ENCODE measurements at places on chromosomes 6 and 20. TPM values are rescaled to one million over a fixed set of nuclear protein-coding genes. Genes with fewer than 3 reads are reported as not detected.

DNA sequence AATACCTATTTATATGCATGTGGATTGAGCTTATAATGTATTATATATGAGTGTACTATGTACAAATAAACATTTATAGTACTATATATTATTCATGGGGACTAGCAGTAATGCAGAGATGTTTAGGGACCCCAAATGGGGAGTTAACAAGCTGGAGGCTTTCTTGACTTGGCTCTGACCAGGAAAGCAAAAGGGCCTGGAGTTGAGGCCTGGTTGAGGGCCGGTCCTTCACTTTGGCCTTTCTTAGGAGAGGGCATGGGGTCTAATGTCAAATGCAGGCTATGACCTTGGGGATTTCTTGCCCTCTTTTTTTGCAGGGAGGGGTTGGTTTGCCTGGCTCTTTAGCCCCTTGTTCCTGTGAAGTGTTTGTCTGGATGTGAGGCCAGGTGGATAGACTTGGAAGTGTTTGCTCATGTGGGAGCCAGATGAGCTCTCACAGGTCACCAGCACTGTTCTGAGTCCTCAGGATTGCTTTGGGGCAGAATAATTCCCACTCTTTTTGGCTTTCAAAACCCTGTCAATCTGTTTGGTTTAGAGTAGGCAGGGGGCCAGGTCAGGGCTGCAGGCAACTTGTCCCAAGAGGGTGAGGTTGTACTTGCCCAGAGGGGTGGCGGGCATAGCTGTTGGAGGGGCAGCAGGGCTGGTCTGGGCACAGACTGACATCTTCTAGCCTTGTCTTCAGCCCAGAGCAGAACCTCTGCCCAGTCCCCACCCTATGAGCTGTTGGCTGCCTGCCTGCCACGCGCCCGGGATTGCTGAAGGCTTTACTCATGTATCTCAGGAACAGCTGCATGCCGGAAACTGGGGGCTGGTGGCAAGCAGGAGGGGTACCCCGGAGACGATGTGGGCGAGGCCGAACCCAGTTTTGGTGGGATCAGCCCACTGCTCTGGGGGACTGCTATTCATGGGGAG is 14.6 kb downstream of the TJAP1 start:
- no peak for DNase-seq

GRCh38 chr20:2122936-2123335 is 21.3 kb downstream of the STK35 start:
- no peak for DNase-seq

DNA sequence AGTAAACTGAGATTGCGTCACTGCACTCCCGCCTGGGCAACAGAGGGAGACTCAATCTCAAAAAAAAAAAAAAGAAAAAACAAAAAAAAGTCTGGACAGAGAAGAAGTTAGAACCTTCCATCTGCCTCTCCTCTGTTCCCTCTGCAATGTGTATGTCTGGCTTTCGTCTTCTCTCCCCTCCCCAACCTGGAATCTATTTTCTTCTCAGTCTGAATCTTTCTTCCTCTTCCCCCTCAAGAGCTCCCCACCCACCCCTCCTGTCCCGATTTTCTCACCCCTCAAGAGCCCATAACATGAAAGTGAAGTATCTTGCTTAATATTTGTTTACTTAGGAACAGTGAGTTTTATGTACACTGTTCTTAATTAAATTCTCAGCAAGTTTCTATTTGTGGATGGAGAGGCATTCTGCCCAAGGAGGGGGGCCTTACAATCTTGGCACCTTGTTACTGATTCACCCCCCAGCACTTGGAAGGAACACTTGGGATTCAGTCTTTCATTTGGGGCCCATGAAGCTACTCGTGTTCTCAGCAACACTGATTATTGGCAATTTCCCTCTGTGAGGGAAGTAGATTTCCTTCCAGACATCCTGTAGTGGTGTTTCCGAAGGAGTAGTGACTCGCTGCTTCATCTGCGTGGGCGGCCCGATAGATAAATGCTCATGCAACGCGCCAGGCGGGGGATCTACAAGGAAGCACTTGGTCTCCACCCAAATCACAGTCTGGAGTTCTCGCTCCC is 69.3 kb upstream of the SRSF6 start:
- DNase-seq = peak; percentile 5

GRCh38 chr6:156378853-156379252 is 398.3 kb upstream of the ARID1B start:
- DNase-seq = no peak

DNA sequence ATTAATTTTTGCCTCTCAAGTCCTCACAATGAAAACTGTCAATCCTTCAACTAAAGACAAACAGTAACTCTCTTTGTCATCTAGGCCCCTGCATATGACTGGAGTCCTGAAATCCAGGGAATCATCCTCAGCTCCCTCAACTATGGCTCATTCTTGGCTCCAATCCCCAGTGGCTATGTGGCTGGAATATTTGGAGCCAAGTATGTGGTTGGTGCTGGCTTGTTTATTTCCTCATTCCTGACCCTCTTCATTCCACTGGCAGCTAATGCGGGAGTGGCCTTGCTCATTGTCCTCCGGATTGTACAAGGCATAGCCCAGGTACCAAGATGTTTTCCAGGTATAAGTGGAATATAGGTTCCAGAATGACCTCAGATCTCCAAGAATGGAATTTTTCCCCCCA is 15.4 kb downstream of the SLC17A4 start:
- DNase-seq = no peak

ACTL10 gene
- 2.8 TPM for polyA plus RNA-seq

Data from thymus (tissue), 14 donors.